ENCODE measurements at places on chromosomes 7 and 10.

DNA sequence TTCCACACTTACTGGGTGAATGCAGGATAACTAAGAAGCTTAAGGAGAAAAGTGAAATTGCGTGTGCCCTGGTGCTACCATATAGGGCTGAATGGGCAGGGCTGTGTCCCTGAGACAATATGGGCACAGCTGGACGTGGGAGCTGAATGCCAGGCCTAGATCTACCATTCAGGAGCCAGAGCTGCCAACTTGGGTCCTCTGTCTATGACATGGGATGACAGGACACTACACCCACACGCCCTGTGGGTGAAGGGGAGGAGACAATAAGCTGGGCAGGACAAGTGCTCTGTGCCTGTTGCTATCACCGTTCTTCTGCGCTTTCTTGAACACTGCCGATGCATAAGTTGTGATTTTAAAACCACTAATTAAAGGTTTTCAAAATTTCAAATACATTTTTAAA lies 293.9 kb downstream of the TNS3 start:
- no peak for DNase-seq

- no peak for DNase-seq
Measured at GRCh38 chr7:2711895-2712675, 24.1 kb downstream of the AMZ1 start.

DNA sequence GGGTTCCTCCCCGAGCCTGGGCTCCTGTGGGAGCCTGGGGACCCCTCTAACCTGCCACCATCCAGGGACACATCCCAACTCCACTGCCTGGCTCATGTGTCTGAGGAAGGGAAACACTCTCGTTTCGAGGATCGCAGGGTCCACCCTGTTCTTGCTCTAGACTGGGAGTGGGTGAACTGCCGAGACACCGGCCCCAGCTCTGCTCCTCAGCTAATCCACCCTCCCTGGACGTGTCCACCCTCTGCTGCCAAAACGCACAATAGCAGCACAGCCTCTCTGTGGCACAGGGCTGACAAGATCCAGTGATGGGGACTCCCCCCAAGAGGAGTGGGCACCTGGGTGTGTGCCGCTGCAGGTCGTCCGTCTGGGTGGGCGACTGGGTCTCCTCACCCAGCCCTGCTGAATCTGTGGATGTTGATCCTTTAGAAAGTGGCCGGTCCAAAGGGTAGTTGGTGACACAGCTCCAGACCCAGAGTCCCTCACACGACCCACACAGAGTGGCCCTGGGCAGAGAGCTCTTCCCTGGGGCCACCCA lies 65.2 kb upstream of the FAM20C start:
- no peak for DNase-seq

GRCh38 chr7:30163231-30163894 lies 28.6 kb downstream of the MTURN start:
- DNase-seq: no peak

GRCh38 chr10:73480158-73480557 lies 15.7 kb downstream of the PPP3CB start:
- DNase-seq: no peak
